ENCODE measurements at places on chromosomes 7 and 10. TPM values are rescaled to one million over a fixed set of nuclear protein-coding genes. Genes with fewer than 3 reads are reported as not detected.

Gene FZD8
- 7.6 TPM for polyA plus RNA-seq

Gene OR6V1
- not detected for polyA plus RNA-seq

Gene FAM25A
- not detected for polyA plus RNA-seq

Gene PRTFDC1
- polyA plus RNA-seq: 3.1 TPM

Gene NME8
- polyA plus RNA-seq: not detected
